Right cardiac atrium (tissue), 5 donors: ENCODE measurements at places on chromosomes 6 and 20. TPM values are rescaled to one million over a fixed set of nuclear protein-coding genes. Genes with fewer than 3 reads are reported as not detected.

DPPA5 gene
- total RNA-seq = not detected

GRCh38 chr6:167154291-167154690 is 3.5 kb downstream of the GPR31 start:
- no peak for DNase-seq

FAM83C gene
- not detected for total RNA-seq

GRCh38 chr6:15254070-15254975 is 8.5 kb downstream of the JARID2 start:
- DNase-seq = no peak

DNA sequence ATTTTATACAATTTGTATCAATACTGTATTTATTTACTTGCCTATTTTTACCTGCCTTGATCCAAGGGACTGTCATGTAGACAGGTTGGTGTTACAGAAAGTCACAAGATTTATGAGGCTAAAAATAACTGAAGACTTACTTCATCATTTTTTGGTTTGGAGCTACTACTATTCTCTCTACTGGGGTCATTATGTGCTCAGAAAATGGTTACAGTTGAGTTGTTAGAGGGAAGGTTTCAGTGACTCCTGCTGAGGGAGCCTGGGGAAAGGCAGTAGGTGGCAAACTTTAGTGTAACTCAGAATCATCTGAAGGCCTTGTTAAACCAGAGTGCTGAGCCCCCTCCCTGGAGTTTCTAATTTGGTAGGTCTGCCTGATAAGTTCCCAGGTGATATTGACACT is 118.8 kb downstream of the TINAG start:
- no peak for DNase-seq

LRRC73 gene
- total RNA-seq = 2.3 TPM
